ENCODE measurements at places on chromosomes 11 and 22. TPM values are rescaled to one million over a fixed set of nuclear protein-coding genes. Genes with fewer than 3 reads are reported as not detected.
A peak's percentile ranks its signal among the peaks of the same experiment; 100 is the strongest.

The BATF2 gene
- not detected for total RNA-seq

- H3K36me3 ChIP-seq: peaks cover 18% of the 10 kb centered on the region
- H3K27me3 ChIP-seq: no peaks in the 10 kb centered on the region
These were observed 36.0 kb downstream of the TTLL1 start for GRCh38 chr22:43053176-43053575.

The ADAMTS15 gene
- 78.8 TPM for total RNA-seq

DNA sequence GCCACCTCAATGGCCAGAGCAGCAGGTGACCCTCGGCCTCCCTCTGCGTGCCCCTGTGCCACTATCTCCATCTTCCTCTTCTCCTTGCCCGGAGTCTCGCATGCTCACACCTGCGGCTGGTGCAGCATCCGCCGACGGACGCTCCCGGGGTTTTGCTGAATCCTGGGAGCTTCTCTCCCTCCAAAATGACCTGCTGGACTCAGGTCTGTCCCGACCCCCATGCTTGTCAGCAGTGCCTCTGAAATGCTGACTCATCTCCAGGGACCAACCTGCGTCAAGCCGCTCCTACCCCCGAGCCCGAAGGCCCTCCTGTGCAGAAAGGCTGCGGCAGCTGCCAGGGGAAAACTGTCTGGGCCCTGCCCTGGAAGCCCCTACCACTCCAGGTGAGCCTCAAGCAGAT lies 58.4 kb downstream of the CELSR1 start:
- peaks cover 16% of the 10 kb centered on the region for H3K4me1 ChIP-seq
- no peak for DNase-seq
- peaks cover 4% of the 10 kb centered on the region for H3K27me3 ChIP-seq
- H3K27ac ChIP-seq: no peak overlapping the region
- H3K36me3 ChIP-seq: peaks cover 3% of the 10 kb centered on the region
- no peak overlapping the region for H3K4me3 ChIP-seq

DNA sequence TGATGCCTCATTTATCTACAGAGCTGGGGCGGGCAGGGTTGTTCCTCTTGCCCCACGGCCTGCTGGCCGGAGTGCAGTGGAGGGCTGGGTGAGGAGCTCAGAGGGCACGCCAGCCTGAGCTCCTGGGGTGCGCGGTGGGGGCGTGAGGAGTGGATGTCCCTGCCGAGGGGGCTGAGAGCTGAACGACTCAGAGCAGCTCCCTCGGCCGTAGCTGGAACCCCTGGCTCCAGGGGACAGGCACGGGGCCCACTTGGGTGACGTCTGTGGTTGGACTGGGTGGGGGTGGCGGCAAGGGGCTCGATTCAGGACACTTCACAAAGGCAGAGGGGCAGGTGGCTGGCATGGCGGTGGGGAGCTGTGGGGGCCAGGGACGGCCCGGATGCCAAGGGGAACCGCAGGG lies 62.4 kb downstream of the TRMU start:
- H3K27ac ChIP-seq: no peak overlapping the region
- no peak for DNase-seq
- H3K36me3 ChIP-seq: peaks cover 2% of the 10 kb centered on the region

- no peak for DNase-seq
- H3K4me3 ChIP-seq: no peak within 1 kb of the TSS
- H3K36me3 ChIP-seq: peaks cover 8% of the 10 kb centered on the region
- peaks cover 2% of the 10 kb centered on the region for H3K4me1 ChIP-seq
These were observed at the start of gene TPH1 for GRCh38 chr11:18046116-18046777. Gene TPH1, minus strand, starts transcription at chr11:18046269. Its CDS starts 5,507 bp downstream, at chr11:18040762.

DNA sequence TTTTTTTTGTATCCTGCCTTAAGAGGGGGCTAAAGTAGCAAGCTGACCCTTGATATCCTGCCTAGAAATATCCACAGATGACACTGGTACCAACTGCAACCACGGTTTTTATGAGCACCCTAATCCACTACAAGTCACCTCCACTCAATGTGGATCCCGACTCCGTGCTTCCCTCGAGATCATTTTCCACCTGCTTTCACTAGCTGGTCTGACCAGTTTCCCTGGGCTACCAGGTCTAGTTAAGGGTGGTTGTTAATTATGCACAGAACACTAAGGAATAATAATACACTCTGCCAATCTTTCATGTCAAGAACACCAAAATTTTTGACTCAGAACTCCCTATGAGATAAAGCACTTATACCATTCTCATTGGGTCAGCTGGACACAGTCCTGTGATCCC lies 82.3 kb downstream of the ABTB2 start:
- no peaks in the 10 kb centered on the region for H3K36me3 ChIP-seq
- DNase-seq: no peak
- no peak overlapping the region for H3K4me3 ChIP-seq
- peaks cover 7% of the 10 kb centered on the region for H3K4me1 ChIP-seq
- H3K27ac ChIP-seq: no peak overlapping the region

The ZP1 gene
- not detected for total RNA-seq

The IFITM10 gene
- total RNA-seq: 24.0 TPM

GRCh38 chr22:27874185-27874584 lies 44.9 kb downstream of the PITPNB start:
- H3K4me3 ChIP-seq: no peak overlapping the region
- peaks cover 28% of the 10 kb centered on the region for H3K36me3 ChIP-seq
- peak overlapping the region; percentile 78 for H3K27ac ChIP-seq
